Sigmoid colon (tissue), 7 donors: ENCODE measurements at places on chromosomes 2 and 18.

- DNase-seq: no peak
Observed at GRCh38 chr2:81901017-81901416, 1596.5 kb upstream of the LRRTM1 start.

DNA sequence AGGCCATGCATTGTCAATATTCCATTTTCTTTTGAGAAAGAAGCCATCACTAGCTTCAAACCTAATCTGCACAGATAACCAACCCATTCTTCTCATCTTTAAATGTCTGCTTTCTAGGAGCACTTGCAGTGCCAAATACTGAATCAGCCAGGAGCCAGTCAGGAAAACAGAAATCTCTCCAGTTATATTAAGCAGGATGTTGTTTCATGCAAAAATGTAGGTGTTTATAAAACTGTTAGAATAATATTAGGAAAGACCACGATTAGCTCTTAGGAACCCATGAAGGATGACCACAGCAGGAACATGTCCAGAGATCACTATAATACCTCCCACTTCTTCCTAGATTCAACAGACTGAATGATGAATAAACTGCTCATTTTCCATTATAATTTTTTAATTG is 86.0 kb downstream of the TTC32 start:
- no peak for DNase-seq

DNA sequence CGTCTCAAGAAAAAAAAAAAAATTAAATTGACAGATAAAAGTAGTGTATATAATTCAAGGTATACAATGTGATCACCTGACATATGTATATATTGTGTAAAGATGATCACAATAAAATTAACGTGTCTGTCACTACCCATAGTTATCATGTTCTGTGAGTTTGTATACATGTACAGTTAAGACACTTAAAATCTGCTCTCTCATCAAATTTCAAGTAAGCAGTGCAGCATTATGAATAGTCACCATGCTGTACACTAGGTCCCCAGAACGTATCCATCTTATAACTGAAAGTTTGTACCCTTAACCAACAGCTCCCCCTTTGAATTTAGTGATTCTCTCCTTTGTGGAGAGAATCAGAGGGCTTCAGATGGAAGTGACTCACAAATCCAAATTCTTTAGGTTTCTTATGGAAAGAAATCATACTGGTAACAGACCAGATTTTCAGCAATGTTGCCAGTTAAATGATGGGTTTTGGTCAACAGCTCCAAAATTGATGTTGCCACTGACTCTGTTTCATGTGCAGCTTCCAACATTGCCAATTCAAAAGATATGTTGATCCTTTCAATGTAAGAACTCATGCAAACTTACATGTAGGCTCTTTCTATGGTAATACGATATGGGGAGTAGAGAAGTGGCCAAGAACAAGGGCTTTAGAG is 281.5 kb downstream of the AFF3 start:
- no peak for DNase-seq

GRCh38 chr2:167729911-167730310 is 517.5 kb downstream of the STK39 start:
- no peak for DNase-seq

DNA sequence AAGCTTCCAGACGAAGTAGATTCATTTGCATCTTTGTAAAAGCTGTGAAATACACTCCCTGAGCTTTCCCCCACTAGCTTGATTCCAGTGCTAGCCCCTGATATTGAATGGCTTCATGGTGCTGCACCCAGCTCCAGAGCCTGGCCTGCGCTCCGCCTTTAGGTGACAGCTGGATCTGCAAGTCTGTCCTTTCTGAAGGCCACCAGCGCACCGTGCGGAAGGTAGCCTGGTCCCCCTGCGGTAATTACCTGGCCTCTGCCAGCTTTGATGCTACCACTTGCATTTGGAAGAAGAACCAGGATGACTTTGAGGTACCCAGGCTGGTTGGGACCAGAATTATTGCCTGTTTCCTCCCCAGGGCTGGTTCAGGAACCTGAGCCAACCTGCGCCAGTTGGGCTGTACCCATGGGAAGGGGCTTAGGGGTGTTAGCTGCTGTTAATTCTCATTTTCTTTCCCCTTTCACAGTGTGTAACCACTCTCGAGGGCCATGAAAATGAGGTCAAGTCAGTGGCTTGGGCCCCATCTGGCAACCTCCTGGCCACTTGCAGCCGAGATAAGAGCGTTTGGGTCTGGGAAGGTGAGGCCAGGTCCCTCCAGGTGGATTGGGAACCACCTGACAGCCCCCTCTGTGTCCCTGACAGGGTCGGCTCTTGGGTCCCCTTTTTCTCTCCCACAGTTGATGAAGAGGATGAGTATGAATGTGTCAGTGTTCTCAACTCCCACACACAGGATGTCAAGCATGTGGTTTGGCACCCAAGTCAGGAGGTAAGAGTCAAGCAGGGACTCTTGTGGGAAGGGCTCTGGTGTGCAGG is 1.3 kb downstream of the CIAO1 start:
- no peak for DNase-seq

GRCh38 chr2:233460726-233461441 is 105.7 kb downstream of the USP40 start:
- no peak for DNase-seq

DNA sequence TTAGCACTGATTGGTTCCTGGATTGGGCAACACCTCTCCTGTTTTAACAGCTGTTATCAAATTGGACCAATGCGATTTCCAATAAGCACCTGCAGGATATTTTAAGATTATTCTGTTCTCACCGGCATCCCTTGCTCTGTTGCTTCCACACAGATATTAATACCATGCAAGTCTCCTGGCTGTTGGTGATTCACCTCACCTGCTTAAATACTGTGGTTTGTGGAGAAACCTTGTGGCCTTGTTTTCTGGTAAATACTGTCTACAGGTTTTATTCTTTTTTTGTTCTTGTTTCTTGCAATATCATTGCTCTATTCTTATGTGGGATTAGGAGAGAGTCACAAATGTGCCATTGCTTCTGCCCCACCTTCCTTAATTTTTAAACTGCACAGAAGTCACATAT is 448.1 kb upstream of the NXPH2 start:
- DNase-seq: no peak

GRCh38 chr2:222796413-222797103 is 64.3 kb upstream of the ACSL3 start:
- no peak for DNase-seq

DNA sequence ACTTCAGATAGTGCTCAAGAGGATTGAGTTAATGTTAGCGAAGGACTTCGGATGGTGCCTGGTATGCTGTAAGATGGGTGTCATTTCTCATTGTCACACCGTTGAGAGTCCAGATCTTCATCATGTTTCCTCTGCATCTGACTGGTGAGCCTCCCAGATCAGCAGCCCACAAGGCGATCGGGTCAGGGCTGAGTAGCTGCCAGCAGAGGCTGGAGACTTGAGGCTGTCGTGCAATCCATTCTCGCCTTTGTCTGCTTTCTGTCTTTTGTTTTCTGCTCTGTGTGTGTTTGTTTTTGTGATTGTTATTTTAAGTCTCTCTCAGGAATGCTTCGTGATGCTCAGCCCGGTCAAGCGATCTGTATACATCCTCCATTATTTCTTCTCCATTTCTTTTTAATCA is 95.8 kb downstream of the TGOLN2 start:
- no peak for DNase-seq

DNA sequence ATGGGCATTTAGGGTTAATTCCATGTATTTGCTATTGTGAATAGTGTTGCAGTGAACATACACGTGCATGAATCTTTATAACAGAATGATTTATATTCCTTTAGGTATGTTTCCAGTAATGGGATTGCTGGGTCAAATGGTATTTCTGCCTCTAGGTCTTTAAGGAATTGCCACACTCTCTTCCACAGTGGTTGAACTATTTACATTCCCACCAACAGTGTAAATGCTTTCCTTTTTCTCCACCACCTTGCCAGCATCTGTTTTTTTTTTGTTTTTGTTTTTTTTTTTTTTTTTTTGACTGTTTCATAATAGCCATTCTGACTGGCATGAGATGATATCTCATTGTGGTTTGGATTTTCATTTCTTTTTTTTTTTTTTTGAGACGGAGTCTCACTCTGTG is 62.4 kb downstream of the GTF3C3 start:
- DNase-seq: no peak

DNA sequence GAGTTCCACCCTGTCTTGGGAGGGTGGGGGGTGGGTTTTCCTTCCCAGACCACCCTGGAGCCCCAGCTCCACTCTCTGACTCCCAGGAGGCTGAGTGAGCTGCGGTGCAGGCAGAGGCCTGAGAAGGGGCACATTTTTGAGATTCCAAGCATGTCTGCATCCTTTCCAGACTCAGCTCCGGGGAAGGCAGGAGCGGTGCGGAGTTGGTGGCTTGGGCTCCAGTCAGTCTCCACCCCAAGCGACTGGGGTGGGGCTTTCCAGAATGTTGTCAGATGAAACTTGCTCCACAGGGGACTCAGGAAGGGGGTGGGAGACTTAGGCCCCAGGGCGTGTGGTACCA is 44.2 kb upstream of the HS6ST1 start:
- DNase-seq: peak; percentile 64
